ENCODE measurements at places on chromosomes 16 and 17.

GRCh38 chr16:20774703-20775362 lies 11.0 kb downstream of the ACSM3 start:
- DNase-seq = peak; percentile 39

- no peak for DNase-seq
These were observed 33.3 kb downstream of the CDRT15 start for GRCh38 chr17:14203388-14203787.

DNA sequence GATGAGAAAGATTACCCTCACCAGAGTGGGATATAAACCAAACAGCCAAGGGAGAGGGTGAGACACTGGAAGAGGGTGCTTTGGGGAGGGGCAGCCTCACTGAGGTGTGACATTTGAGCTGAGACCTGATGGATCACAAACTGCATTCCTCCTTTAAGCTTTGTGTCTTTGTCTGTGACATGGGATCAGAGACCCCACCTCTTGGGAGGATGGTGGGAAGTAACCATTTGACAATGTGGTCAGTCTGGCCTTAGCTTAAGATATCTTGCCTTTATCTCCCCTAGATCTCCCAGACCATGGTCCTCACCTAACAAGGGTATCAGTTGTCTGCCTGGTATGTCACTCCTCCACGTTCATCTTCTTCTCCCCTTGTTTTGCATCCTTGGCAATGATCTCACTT lies 163.4 kb downstream of the SHISA9 start:
- no peak for DNase-seq

DNA sequence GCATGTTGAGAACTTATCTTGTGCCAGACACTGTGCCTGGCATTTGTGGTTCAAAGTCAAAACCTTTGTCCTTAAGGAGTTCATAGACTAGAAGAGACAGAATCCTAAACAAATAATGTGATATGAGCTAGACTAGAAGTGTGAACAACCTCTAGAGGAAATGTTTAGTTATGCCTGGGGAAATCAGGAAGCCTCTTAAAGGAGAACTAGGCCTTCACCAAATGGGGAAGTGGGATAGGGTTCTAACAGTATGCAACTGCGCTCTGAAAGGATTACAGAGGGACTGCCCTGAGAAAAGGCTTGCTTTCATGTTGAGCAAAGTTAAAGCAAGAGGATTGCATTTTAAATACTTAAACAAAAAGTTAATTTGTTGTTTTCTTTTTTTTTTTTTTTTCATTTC lies 4.9 kb downstream of the RUNDC1 start:
- no peak for DNase-seq

- DNase-seq = no peak
These were observed 107.6 kb downstream of the SLC39A11 start for GRCh38 chr17:72984926-72985325.

DNA sequence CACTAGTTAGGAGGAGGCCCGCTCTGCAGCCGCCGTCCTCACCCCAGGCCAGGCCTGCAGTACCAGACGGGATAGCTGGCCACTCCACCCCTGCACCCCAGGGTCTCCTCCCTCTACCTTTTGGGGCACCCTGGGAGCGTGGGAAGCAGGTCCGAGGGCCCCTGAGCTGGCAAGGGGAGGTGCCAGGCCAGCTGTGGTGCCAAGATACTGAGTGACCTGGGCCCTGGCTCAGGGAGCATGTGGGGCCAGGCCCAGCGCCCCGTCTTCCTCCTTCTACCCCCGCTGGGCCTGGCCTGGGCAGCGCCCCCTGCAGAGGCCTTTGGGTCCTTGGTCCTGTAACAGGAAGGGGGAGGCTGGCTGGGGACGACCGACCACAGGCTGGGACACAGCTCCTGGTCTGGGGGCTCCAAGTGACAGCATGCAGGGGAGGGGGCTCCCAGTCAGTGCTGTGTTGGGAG lies 13.0 kb downstream of the PAM16 start:
- no peak for DNase-seq

DNA sequence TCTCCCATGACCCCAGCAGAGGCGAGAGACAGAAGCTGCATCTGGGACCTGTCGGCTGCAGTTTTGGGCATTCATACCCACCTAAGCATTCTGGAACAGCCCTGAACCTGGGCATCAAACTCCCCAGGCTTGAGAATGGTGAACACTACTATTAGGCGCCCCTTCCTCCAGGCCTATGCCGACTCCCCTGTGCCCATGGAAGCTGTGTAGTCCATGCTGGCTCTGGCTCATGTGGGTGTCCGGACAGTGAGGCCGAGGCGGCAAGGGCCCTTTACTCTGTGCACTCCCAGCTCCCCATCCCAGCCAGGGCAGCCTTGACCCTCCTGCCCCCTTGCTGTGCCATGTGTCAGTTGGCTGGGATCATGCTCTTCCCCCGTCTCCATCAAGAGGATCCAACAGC lies 89.0 kb upstream of the TOB1 start:
- no peak for DNase-seq

- DNase-seq = no peak
These were observed 77.7 kb downstream of the KLHDC4 start for GRCh38 chr16:87687998-87688529.

- no peak for DNase-seq
These were observed 2336.1 kb downstream of the TP53TG3F start for GRCh38 chr16:35795361-35796029.

All from prostate gland (tissue), 2 donors.